Amniotic stem cell (primary cell): ENCODE measurements at places on chromosomes 3 and 15.

DNA sequence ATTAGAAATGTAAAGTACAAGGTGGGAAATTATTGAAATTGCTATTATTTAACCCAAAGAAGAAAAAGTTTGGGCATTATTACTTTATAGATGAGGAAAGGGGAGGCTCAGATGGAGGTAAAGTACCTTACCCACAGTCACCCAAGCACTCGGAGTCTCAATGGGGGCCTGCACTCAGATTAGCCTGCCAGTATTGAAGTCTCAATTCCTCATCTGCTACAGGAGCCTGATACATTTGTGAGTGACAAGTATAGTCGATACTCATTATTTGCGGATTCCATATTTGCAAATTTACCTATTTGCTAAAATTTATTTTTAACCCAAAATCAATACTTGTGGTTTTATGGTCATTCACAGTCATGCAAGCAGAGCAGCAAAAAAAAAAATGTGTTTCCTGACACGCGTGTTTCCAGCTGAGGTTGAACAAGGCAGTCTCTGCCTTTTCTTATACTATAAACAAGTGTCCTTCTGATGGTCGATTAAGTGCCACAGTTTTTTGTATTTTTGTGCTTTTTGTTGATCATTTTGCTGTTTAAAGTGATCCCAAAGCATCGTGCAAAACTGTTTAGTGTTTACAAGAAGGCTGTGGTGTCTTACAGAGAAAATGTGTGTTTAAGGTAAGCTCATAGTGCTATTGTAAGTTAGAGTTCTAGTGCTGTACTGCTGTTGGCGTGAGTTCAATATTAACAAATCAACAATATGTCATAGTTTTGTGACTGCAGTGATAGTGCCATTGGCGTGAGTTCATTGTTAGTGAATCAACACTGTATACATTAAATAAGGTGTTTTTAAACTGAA lies 48.0 kb downstream of the ARHGEF26 start:
- no peak for DNase-seq

DNA sequence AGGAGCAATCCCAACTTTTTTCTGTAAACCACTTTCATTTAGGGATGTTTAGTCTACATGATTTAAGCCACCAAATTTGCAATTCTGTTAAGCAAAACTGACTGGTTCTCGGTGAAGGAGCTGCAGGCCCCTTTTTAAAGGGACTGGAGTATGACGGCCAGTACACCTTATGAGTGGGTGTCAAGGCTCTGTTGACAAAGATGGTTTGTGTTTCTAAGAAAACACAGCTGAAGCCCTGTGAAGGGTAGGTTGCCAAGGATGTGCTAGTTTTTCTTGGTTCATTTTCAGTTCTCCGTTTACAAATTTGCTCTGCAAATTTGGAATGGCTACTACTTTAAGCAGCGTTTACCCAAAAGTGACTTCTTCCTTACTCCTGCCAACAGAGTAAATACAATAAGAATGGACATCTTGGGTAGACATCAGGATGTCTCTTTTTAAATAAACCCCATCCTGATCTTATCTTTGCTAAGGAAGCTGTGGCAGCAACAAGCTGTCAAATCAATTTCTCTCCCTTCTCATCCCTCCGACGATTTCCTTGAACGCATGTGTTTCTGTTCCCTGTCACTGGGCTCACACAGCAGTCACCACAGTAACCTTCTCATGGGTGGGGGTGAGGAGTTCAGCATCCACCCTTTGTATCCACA lies 58.2 kb upstream of the CMTM8 start:
- DNase-seq = no peak

DNA sequence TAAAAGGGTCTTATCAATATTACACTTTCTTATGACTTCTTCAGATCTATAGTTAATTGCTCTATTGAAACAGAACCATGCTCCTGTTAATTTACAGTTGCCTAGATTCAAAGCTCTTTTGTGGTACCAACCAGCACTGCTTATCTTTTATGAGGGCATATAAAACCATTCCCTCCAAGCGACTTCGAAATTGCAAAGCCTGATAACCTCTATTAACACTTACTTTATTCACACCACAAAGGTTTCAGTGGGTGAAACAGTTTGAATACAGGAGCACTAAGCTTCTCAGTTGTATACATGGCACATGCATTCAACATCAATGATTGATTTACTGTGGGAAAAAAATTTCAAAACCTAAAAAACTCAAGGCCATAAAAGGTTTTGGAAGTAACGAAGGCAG lies 74.9 kb upstream of the PPIB start:
- no peak for DNase-seq

GRCh38 chr3:29892976-29893554 lies 612.2 kb downstream of the RBMS3 start:
- DNase-seq = no peak

- no peak for DNase-seq
Measured at GRCh38 chr3:49017229-49017970, 980 bp downstream of the DALRD3 start.

GRCh38 chr15:46872981-46873330 lies 844.3 kb upstream of the SEMA6D start:
- DNase-seq = no peak

GRCh38 chr3:16028604-16029003 lies 145.9 kb upstream of the GALNT15 start:
- no peak for DNase-seq

DNA sequence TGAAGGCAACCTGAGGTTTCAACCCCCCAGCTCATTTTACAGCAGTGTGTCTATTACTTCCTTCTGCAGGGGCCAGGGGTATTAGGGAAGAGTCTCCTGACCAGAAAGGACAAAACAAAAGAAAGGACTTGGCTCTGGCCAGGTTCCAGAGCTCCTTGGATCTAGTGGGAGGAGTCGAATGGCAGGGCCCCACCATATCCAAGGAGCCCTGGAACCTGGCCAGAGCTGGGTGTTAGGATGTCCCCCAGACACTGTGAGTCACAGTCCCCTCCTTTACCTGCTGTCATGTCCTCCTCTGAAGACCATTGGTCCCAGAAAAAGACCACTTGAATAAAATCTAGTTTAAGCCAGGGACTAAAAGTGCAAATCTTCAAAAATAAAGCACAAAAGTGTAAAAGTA lies 113.2 kb downstream of the EEFSEC start:
- no peak for DNase-seq

GRCh38 chr3:156303001-156303707 lies 182.8 kb downstream of the KCNAB1 start:
- DNase-seq = no peak

- no peak for DNase-seq
Measured at GRCh38 chr3:188964957-188965356, 206.8 kb upstream of the TPRG1 start.

- DNase-seq = no peak
Measured at GRCh38 chr15:58064980-58065444, 499 bp downstream of the ALDH1A2 start.

DNA sequence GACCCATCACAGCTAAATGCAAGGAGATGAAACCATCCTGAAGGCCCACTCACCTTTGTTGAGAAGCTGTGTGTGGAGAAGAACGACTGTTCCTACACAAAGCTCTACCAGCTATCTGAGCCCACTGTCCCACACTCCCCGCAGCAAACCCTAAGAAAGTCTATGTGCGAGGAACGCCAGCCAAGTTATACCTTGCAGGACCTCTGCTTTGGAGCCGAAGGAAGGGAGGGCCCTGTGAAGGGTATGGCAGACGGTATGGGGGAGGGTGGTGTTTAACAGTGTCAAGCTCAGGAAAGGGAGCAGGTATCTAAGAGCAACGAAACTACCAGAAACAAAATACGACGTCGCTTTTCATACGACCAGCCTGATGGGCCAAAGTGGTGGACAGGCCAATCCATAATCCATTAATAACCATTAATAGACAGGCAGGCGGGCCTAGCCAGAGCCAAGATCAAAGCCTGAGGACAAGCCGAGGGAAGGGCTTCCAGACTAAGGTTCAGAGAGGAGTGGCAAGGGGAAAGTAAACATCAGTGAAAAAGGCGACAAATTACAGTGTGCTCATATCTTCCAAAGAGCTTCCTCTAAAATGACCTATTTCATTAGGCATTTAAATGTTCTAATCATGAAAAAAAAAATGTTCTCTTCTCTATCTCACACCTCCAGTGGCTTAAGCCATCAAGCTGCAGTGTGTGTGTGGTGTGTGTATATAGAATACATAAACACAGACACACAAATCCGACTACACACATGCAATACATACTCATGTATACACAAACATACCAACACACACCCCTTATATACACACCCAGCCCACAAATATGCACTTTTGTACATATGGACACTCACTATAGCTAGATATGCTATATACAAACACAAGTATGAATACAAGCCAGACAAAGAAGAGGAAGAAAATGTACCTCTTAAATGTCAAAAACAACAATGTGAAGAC lies 43.9 kb downstream of the PTPN23 start:
- DNase-seq = no peak

GRCh38 chr3:61218504-61218903 lies 32.7 kb downstream of the FHIT start:
- DNase-seq = no peak

DNA sequence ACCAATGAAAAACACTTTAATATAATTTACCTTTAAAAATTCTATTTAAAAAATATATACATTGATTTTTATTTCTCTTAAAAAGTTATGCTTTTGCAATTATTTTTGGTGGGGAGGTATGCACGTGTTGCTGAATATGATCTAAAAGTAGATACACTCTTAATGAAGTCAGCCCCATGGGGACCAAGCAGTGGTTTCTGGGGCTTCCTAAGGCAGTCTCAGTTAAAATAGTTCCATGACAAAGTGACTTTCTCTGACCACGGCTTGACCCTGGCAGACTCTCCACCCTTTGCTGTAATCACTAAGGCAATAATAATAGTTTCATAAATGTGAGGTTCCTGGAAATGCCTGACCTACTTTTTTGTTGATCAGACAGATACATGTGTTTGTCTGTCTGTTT lies 50.4 kb downstream of the CCR4 start:
- DNase-seq = no peak

DNA sequence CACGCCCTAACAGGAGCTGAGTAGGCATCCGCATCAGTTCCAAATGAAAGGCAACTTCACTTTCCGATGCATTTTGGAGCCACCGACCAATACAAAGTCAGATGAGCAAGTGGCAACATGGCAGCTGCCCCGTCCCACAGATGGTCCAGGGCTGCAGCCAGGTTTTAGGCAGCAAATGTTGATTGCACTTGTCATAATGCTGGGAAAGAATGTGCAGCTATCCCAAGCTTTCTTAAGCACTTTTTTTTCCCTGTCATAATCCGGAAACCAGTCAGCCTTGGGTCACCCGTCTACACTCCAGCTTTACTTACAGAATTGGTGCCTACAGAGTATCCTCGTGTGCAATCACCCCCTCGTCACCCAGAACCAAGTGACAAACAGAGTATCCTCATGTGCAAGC lies 147.7 kb downstream of the CHSY1 start:
- no peak for DNase-seq

DNA sequence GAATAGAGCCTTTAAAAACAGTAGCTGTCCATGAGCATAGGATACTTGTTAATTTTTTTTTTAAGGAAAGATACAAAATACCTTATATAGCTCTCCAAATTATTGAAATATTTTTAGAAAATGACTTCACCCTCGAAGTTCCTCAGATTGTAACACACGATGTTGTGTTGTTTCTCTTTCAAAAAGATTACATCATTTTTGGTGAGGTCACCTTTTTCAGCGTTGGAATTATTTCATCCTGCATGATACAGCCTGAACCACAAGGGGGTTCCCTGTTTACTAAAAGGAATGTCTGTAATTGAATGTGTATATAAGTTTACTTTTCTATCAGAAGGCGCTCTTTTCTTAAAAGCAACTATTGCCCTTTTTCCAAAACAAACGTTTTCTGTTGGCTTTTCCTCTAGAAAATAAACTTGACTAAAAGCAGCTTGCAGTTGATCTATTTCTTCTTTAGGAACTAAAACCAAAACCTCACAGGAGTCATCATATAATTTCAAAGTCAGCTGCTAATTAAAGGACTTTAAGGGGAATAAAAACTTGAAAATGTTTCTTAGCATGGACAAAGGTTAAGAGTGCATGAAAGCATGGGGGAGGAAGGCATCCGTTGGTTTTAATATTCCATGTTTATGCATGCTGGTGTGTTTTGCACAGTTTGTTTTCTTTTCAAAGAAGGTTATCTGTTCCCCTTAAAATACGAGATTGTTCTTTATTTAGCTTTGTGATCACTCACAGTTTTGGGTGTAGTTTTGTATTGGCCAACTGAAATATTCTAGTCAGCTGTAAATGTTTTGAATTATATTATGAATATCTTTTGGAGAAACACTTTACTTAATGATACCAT lies 29.4 kb downstream of the LYSMD4 start:
- peak; percentile 79 for DNase-seq

DNA sequence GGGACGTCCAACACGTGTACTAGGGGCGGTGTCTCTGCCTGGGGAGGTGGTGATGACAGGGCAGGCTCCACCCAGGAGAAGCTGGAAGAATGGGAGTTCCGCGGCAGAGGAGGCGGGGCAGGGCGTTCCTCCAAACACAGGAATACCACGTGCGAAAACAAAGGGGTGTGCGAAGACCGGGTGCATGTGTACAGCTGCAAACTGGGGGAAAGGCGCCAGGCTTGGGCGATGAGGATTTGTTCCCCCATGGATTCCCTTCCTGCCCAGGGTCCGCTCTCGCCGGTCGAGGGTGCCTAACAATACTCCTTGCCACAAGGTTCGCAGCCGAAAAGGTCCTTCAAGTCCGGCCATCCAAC lies 500 bp upstream of the ZSCAN2 start:
- peak; percentile 77 for DNase-seq

- no peak for DNase-seq
Measured at GRCh38 chr15:42135351-42135750, 21.1 kb downstream of the PLA2G4F start.

GRCh38 chr3:50189274-50189673 lies 2.1 kb upstream of the GNAT1 start:
- DNase-seq = peak; percentile 90

DNA sequence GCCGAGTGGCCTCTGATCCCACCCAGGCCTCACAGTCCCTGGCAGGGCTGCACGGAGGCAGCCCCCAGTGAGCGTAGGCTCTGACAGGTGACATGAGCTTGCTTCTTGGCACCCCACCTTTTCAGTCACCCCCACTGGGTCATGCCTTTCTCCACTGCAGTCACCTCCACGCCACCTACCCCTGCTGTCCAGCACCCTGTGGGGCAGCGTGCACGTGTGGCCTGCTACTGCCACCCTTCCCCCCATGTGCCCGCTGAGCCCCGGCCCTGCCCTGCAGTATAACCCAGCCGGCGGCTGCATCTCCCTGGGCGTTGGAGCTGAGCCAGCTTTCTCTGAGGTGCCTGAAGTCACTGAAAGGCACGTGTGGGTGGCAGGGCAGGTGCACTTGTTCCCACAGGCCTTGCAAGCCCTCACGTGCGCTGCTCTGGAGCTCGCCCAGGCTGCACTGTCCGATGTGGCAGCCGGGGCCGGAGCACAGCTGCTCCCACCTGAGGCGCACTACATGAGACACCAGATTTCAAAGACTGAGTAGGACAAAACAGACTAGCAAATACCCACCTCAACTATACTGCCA lies 65.6 kb downstream of the NIPA2 start:
- no peak for DNase-seq

GRCh38 chr3:81684751-81685395 lies 76.6 kb downstream of the GBE1 start:
- no peak for DNase-seq

DNA sequence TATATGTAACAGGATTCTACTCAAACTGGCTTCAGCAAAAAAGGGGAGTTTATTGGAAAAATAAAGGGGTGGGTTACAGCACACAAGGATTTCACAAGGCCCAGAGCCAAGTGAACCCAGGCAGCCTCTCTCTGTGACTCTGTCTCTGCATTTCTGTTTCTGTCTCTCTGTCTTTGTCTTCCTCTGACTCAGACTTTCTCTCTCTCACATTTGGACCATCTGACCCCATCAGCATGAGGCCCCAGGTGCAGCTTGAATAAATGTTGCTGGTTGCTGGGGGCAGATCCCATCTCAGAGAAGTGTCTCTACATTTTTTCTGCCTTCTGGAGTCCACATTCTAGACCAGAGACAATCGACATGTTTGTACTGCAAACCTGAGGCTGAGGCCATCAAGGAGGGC lies 45.0 kb downstream of the RPLP1 start:
- DNase-seq = no peak
